ENCODE measurements at places on chromosomes 12 and 14.

- DNase-seq, result no peak
Observed at GRCh38 chr12:40104461-40105264, 1.2 kb downstream of the SLC2A13 start.

DNA sequence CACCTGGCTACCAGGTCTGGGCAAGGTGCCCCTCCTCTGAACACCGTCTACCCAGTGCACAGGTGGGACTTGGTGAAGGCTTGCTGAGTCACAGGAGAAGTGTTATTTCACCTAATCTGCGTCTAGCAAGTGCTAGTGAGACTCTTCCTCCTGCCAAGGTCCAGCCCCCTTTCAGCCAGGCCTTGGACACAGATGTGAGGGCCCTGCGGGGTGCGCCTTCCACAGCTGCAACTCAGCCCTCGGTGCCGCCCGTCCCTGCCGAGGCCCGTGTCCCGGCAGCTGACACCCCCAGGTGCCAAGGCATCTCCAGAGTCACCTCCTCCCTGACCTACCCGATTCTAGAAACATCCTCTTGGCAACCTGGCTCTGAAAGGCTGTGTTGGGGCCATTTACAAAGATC, 55.1 kb downstream of the PRIMA1 start:
- no peak for DNase-seq

DNA sequence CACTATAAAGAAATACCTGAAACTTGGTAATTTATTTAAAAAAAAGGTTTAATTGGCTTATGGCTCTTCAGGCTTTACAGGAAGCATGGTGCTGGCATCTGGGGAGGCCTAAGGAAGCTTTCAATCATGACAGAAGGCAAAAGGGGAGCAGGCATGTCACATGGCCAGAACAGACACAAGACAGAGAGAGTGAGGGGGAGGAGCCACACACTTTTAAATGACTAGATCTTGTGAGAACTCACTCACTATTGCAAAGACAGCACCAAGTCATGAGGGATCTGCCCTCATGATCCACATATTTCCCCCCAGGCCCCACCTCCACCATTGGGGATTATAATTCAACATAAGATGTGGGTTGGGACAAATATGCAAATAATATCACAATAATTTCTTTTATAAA, 355.6 kb downstream of the DAD1 start:
- DNase-seq, result no peak

DNA sequence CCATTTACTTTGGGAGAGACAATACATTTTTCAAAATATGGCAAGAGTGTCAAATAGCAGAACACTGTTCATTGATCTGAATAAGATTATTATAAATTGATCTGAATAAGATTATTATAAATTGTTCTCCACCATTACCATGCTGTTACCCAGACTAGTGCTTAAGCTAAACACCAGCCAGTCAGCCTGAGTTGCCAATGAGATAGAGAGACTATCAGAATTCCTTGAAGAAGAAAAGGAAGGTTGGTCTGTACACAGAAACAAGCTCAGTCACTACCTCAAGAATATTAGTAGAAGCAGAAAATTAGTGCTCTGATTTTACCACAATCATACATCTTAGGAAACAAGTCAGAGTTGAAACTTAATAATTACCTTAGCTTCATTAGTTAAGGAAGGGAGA, 469.8 kb downstream of the FOXG1 start:
- no peak for DNase-seq

DNA sequence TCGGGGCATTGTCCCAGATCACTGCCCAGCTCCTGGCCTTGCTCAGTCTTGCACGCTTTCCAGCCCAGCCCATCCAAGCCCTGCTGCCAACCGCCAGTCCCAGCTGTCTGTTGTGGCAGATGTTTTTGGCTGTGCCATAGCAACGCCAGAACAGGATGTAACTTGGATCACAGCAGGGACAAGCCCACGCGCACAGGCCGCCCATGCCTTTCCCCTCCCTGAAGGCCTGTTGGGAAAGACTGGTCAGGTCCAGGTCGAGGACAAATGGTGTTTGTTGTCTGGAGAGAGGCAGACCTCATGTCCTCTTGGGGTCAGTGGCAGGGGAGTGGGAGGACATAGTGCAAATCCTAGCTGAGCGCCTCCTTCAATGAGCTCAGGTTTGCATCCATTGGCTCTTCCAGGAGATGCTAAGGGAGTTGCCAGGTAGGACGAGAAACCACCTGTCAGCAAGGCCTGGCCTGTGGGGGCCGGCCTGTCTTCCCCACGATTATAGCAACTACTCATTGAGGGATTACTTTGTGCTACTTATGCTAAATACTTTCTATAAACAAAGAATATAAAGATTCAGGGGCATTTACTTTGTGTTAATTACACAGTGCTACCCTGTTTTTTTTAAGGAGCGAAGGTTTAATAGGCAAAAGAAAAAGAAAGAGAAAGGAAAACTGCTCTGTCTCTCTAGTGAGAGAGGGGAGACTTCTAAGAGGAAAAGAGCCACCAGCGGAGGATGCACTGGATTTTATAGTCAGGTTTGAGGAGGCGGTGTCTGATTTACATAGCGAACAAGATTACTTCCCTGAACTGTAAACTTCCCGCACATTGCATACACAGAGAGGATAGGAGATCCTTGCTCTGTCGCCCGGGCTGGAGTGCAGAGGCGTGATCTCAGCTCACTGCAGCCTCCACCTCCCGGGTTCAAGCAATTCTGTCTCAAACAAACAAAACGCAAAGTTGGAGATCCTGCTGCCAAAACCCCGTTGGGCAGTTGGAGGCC, 42.8 kb upstream of the CORO1C start:
- no peak for DNase-seq

DNA sequence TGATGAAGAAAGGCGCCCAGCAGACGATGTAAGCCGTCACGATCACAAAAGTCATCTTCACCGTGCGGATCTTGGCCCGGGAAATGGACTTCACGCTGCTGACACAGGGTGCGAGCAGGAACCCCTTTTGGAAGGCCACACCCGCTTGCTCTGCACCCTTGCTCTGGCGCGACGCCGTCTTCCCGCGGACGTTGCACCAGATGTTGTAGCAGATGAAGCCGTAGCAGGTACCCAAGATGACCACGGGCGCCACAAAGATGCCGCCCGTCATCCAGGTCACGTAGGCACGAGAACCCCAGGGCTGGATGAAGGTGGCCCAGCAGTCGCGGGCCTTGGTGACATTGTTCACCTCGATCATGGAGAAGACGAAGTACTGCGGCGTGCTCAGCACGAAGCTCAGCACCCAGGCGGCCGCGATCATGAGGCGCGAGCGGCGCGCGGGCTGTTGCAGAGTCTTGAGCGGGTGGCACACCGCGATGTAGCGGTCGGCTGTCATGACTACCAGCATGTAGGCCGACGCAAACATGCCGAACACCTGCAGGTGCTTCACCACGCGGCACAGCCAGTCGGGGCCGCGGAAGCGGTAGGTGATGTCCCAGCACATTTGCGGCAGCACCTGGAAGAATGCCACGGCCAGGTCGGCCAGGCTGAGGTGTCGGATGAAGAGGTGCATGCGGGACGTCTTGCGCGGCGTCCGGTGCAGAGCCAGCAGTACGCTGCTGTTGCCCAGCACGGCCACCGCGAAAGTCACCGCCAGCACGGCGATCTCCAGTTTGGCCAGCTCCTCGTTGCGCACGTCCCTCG, 890 bp downstream of the AVPR1A start:
- DNase-seq, result no peak

DNA sequence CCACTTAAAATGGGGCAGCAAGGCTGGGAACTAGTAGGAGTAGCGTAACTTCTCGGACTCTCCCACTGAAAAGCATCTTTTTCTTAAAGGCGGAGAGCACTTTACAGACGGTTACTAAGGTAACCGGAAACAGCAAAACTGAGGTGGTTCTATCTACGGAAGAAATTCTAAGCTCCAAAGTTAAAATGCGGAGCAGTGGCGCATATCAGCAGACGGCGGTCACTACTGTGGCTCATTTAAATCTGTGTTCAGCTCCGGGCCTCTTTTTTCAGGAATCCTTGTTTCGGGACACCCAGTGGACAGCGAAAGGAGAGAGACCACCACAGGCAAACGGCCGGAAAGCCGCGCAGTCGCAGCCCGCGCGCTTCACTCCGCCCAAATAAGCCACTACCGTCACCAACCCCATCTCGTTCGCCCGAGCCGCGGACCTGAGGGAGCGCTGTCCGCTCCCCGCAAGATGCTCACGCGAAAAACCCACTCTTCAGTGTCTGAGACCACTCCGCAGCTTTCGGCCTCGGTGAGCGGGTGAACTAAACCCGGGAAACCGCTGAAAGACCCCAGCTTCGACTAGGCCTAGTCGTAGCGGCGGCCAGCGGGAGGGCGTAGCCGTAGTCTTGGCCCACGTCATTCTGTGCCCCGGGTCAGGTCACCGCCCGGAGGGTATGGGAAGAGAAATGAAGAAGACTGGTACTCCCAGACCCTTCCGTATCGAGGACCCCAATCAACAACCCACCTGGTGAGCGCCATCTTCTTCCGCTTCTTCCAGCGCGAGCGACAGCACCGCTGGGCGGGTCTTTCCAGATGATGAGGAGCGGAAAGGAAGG, at the start of gene SNW1:
Gene SNW1, minus strand, starts transcription at position 776 of the 824 bp plus-strand sequence. Its CDS starts 29 bp downstream, at position 747.
- peak; percentile 91 for DNase-seq

GRCh38 chr14:72609205-72609916, 284.5 kb downstream of the DPF3 start:
- DNase-seq, result no peak

GRCh38 chr12:89873745-89874144, 165.1 kb upstream of the ATP2B1 start:
- DNase-seq, result no peak

GRCh38 chr12:102182635-102183034, 15.0 kb downstream of the PMCH start:
- no peak for DNase-seq

- DNase-seq, result no peak
Observed at GRCh38 chr14:32512813-32513212, 183.7 kb downstream of the AKAP6 start.

Measured in right renal pelvis (tissue), 4 donors.